ENCODE measurements at places on chromosomes 1 and 21.

DNA sequence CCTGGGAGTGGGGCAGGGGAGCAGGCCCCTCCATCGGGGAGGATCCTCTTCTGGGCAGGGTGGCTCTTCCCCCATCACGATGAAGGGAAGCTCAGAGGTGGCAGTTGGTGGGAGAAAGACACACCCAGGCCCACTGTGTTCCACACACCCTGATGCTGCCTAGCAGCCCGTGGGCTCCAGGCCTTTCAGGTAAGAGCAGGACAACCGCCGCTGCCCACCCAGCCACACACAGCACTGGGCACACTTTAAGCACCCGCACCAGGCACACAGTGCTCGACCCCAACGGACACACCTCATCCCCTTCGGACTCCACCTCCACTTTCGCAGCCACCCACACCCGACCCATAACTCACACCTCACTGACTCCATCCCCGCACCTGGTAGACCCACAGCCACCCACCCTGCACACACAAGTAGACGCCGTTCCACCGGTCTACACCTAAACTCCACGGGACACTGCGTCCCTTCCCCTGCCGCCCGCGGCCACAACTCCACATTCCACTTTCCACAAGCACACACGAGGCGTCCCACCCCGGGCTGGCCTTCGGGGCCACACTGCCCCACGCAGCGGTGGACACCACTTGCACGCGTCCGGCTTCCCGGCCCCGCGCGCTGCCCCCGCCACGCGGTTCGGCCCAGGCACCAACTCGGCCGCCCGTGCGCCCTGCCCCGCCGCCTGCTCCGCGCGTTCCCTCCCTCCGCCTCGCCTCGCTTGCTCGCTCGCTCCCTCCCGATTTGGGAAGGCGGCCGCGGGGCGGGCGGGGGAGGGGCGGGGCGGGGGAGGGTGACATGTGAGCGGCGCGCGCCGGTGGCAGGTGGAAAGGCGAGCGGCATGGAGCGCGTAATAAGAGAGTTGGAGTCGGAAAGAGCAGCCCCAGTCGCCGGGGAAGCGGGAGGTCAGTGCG is at the start of gene KCNQ4:
TSS of gene KCNQ4 (plus strand) at position 787 of the 905 bp plus-strand sequence. CDS start 307 bp downstream, outside the sequence.
- peak; percentile 50 for DNase-seq

DNA sequence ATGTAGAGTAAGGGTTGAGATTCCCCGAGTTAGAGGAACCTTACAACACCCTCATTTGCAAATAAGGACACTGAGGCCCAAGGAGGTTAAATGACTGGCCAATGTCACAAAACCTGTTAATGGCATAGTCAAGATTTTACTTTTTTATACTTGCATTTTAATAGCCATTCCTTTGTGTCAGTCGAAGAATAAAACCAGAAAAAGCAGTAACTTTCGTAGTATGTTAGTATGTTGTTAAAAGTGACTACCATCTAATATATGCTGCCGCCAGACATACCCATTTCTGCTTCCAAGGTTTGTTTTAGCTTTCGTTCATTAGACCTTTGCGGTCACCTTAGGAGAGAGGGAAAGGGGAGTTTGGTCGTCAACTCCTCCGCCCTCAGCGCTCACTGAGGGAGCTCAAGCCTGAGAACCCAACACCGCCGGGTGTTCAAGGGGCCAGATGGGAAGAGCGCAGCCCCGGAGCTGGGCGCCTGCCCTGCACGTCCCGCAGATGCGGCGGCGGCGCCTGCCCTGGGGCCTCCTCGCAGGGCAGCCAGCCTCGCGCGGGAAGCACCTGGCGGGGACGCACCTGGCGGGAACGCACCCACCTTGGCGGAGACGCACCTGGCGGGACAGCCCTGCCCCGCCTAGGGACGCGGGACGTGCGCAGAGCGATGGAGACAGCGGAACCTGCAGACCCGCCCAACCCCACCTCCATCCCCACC is 466 bp downstream of the VPS26C start:
- DNase-seq: no peak

DNA sequence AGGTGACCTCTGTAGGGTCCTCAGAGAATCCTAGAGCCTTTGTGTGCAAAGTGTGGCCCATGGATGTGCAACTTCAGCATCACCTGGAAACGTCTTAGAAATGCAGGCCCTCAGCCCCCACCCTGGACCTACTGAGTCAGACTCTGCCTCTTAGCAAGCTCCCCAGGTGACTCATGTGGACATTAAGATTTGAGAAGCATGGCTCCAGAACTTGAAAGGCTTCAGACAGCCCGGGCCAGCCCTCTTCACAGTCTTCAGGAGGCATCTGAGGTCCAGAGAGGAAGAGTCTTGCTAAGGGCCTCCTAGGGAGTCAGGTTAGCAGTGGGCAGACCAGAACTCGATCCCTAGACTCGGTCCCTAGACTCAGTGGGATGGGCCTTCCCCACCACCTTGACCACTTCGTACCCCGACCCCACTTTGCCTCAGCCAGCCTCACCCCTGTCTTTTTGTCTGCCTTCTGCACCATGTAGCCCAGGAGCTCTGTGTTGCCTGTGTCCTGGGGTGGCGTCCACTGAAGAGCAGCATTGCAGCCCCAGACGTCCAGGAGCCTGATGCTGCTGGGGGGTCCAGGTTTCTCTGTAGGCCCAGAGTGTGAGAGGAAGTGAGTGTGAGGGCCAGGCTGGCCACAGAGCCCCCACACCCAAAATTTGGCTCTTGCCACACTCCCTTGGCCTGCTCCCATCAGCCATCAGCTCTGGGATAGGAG is 4.8 kb downstream of the MYBPH start:
- DNase-seq: no peak

DNA sequence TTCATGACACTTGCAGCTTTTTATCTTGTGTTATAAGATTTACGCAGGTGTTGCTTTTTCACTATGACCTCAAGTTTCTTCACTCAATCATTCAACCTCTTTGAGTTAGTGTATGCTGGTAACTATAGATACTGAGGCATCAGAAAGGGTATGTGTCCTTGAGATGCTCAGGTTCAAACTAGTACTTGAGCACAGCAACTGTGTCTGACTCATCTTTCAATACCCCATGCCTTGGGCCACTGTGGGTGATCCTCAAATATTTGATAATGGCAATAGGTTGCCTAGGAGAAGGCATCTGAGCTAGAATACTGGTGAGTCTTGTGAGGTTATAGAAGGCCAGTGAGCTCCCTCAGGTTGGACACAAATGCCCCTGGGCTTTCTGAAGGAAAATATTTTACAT is 88.1 kb upstream of the SPATA6 start:
- DNase-seq: no peak

DNA sequence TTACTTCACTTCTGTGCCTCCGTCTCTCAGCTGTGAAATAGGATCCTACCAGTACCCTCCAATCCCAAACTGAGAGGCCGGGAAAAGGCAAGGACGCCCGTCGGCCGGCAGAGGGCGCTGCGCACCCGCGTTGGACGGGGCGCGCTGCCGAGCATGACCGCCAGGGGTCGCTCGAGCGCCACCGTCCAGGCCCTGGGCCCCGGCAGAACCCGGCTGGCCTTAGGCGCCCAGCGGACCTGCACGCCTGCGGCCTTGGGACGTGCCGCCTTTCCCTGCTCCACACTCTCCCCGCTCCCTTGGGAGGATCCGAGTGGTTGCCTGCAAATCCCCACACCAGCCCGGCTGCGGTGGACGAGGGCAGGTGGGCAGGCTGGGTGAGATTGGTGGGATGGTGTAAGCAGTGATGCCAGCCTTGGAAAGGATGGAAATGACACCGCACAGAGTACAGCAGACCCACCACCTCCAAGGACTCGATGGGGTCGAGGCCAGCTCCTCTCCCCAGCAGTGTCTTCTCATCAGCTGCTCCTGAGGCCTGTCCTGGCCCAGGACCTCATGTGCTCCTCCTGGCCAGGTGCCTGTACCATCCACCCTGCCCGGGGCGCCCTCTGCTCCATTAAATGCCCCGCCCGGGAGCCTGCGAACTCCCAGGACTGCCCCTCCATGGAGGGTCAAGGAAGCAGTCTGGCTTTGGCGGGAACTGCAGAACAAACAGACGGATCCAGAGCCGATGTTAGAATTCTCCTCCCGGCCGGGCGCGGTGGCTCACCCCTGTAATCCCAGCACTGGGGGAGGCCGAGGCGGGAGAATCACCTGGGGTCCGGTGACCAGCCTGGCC is 47.4 kb upstream of the LBR start:
- peak; percentile 81 for DNase-seq
